ENCODE measurements at places on chromosomes 3 and 15.

DNA sequence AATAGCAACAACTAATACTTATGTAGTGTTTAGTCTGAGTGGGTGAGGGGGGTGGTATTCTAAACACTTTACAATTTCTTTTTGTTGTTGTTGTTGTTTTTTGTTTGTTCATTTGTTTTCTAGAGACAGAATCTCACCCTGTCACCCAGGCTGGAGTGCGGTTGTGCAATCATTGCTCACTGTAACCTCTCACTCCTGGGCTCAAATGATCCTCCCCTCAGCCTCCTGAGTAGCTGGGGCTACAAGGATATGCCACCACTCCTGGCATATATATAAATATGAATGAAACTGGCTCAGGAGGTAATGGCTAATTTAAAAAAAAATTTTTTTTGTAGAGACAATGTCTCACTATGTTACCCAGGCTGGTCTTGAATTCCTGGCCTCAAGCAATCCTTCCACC lies 19.1 kb downstream of the SPSB4 start:
- DNase-seq: no peak

DNA sequence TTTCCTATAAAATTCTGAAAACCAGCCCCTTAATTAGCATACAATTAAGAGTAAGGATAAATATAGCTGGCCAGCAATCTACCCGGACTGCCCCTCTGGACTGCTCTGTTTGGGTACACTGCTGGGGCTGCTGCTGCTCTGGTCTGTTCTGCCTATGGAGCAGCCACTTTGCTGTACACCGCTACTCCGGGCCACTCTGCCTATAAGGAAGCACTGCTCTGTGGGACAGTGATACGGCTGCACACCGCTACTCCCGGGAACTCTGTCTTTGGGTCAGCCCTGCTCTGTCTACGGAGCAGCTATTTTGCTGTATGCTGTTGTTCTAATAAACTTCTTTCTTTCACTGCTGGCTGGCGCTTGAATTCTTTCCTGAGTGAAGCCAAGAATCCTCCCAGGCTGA lies 316.5 kb upstream of the PLSCR5 start:
- no peak for DNase-seq

GRCh38 chr3:4139462-4140140 lies 163.6 kb upstream of the SETMAR start:
- no peak for DNase-seq

DNA sequence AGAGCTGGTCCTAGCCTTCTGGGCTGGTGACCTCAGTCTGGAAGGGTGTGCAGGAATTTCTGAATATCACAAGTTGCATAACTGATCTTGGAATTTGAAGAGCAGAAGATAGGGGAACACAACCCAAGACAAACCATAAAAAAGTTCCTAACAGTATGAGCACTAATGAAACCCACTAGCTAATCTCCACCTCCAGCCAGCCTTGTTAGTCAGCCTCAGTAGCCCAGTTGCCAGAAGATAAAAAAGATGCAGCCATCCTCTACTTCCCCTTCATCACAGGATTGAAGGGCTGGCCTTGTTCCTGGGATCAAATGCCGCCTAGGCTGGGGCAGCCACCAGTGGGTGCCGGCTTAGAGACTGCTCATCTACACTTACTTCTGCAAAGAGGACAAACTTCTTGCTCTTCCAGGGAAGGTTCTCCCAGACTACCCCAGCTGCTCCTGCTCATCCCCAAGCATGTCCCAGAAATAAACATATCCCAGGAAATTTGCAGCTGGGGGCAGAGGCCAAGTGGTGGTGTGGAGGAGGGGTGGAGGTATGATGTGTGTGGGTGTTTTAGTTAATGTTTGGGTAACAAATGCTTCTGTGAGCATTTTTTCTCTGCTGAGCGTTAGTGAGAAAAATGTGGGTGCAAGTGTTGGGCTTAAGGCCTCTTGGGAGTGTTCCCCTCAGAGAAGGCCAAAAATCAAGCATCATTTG lies 9.2 kb upstream of the ITGA11 start:
- no peak for DNase-seq

DNA sequence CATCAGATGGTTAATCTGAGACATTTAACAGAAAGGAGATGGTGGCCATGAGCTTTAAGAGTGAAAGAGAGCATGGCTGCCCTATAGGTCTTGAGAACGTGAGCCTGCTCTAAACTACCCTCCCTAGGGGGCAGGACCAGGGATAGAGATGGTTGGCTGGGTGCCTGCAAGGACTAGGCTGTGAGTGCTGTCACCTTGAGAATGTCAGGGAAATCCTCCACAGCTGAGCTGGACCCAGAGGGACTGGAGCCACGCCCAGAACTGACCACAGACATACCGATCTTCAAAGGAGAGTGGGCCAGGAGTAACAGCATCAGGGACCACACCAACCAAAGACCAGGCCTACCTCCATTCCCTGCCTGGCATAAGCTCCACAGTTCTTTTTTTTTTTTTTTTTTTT lies 53.6 kb upstream of the UBE2E1 start:
- DNase-seq: no peak

GRCh38 chr15:62773369-62774165 lies 269.0 kb upstream of the TPM1 start:
- no peak for DNase-seq

DNA sequence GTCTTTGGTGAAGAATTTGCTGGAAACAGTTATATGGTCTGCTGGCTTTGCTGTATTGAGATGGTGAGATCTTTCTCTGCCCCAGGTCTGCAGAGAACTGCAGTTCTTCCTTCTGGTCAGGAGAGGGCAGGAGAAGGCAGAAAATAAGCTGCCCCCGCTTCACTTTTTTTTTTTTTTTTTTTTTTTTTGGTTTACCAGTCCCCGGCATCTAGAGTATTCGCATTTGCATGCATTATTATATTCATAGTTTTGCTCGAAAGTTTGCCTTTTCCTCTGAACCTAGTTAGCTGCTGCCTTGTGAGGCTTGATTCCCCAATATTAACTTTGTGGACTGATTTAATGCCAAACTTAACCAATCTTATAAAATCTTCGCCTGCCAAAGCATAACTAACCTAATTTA lies 10.6 kb upstream of the PARL start:
- peak; percentile 79 for DNase-seq

- no peak for DNase-seq
Measured at GRCh38 chr15:70723122-70723422, 40.3 kb downstream of the UACA start.

- DNase-seq: peak; percentile 13
Measured at GRCh38 chr3:157865352-157866000, 240.7 kb downstream of the SHOX2 start.

DNA sequence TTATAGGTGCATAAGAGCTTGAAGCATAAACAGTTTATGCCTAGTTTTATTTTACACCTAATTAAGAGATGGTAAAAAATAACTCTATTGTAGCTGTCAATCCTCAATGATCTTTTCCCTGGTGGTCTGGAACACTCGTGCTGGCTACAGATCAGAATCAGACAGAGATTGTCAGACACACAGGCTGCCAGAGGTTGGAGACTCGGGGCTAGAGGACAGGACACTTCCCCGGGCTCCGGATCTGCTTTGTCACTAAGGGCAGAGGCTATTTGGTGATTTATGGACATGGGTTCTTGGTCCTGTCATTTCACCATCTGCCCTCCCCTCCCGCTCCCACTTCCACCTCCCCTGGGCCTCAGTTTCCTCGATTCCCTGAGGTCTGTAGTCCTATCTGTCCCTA lies 16.5 kb upstream of the FAM174B start:
- DNase-seq: no peak

GRCh38 chr15:66628976-66629723 lies 63.4 kb upstream of the LCTL start:
- no peak for DNase-seq

- no peak for DNase-seq
Measured at GRCh38 chr3:157501863-157502262, 1.4 kb downstream of the VEPH1 start.

GRCh38 chr3:157130467-157131251 lies 29.3 kb downstream of the CCNL1 start:
- DNase-seq: peak; percentile 44

DNA sequence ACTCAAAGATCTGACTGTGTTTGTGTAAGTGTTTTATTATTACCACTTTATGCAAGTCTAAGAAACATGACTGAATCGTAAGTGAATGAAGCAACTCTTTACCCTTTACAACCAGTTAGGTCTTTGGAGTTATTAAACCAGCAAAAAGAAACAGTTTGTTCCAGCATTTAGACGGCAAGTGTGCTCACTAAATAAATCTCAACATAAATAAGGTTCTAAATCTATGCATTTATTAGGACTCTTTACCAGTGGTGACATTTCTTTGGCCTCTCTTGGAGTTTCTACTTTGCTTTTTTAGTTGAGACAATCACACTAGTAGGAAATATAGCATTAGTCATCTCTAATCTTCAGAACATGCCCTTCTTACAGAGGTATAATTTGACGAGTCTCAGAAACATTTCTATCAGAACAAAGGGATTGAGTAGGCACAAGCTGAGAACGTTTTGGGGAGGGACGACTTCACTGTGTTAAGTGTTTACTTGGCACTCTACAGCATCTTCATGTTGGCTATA lies 739.9 kb upstream of the NR2F2 start:
- no peak for DNase-seq

DNA sequence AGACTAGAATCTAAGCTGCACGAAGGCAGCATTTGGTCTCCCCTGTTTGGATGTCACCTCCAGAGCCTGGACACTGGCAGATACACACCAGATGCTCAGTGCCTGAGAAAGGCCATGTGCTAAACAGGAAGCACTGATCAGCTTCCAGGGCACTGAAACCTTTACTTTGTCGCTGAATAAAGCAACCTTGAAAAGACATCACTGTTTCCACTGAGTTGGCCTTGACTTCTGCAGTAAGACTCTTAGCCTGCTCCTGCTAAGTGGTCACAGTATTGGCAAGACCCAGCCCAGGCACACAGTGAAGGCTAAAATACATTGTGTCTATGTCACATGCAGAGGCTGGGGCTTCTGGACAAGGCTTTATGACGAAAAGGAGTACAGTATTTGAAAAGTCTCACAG lies 104.3 kb upstream of the ICE2 start:
- no peak for DNase-seq

- DNase-seq: peak; percentile 1
Measured at GRCh38 chr3:77040216-77040615, 317 bp downstream of the ROBO2 start.

DNA sequence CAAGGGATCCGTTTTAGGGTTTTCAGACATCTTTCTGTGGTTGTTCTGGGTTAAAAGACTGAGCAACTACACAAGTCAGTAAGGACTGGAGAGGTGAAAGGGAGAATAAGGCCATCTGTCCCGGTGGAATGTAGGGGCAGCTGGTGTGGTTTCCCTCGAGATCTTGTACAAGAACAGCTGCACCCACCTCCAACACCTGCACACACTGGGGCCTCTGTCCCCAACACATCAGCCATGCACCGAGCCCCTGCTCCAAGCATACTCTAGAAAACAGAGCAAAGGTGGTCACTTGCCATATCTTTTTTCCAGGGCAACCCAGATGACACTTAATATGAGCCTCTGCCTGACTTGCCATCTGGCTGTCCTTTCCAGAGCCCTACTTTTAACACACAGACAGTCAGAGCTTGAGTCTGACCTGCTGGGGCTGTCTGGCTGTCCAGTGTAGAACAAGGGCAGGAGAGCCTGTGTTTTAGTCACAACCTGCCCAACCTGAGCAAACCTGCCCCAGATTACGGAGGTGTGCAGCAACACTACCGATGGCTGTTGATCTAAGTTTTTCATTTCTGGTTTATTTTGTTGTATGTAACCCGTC lies 12.2 kb downstream of the MAN2A2 start:
- DNase-seq: no peak

DNA sequence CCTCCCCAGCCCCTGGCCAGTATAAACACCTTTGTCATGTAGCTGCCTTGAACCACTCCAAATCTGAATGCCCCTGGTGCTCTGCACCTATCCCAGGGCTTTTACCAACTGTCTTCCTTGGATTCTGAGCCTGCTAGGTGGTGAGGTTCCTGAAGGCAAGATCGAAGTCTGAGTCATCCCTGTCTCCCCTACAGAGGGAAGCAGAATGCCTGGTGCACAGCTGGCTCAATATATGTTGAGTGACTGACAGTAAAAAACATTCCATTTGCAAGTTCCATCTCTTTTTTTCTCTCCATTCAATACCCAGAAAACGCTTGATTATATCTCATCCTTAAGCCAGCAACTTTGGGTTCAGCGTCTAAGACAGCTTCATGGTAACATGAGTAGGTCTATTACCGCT lies 24.7 kb downstream of the SLC24A1 start:
- no peak for DNase-seq

- peak; percentile 46 for DNase-seq
Measured at GRCh38 chr3:146589899-146590508, 15.1 kb downstream of the PLSCR5 start.

DNA sequence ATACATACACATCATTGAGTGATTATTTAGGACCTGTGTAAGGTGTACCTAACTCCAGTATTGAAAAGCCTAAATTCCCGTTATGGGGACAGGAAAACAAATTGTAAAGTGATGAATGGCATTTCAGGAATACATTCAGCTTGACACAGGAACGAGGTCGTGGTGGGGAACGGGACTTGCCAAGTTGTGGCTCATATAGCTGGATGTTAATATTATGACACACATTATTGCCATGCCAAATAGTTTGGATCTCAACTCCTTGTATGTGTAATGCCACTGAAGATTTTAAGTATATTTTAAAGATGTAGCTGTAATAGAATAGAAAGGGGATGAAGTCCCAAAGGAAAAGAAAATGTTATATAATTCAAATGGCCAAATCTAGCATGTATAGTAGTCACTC lies 227.2 kb upstream of the GOLIM4 start:
- DNase-seq: no peak

- no peak for DNase-seq
Measured at GRCh38 chr3:173839859-173840258, 442.3 kb downstream of the NLGN1 start.

GRCh38 chr3:149604125-149604875 lies 53.5 kb downstream of the WWTR1 start:
- no peak for DNase-seq

- DNase-seq: no peak
Measured at GRCh38 chr3:46400000-46400734, 6.7 kb downstream of the CCR5AS start.

Measured in RWPE1 (cell line).